ENCODE measurements at places on chromosomes 6 and 20.

GRCh38 chr20:32789896-32790750 lies 27.9 kb downstream of the DNMT3B start:
- DNase-seq, result peak; percentile 89

GRCh38 chr6:113908801-113909200 lies 51.7 kb downstream of the MARCKS start:
- DNase-seq, result no peak

GRCh38 chr6:30002871-30003270 lies 58.2 kb upstream of the POLR1H start:
- DNase-seq, result no peak

GRCh38 chr6:48818052-48818412 lies 645.0 kb downstream of the MMUT start:
- DNase-seq, result no peak

- DNase-seq, result peak; percentile 70
Observed at GRCh38 chr6:66926060-66926459, 1219.0 kb upstream of the EYS start.

DNA sequence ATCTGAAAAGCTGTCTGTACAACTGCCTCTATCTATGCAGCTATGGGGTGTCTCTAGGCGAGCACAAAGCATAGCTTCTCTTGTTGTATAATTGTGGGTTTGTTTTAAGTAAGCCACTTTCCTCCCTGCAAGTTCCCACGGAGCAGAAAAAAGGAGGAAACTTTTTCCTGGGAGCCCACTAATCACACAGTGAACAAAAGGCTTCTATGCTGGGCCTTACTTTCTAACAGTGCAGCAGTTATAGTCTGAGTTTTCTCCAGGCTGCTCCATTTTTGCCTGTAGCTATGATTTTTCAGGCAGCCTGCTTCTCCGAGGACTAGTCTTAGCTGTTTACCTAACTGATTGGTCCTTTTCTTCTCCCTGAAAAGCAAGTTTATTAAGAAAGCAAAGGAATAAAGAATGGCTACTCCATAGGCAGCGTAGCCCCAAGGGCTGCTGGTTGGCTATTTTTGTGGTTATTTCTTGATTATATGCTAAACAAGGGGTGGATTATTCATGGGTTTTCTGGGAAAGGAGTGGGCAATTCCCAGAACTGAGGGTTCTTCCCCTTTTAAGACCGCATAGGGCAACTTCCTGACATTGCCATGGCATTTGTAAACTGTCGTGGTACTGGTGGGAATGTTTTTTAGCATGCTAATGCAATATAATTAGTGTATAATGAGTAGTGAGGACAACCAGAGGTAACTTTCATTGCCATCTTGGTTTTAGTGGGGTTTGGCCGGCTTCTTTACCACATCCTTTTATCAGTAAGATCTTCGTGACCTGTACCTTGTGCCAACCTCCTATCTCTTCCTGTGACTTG lies 84.3 kb downstream of the OPRM1 start:
- DNase-seq, result no peak

Data from HT-29 (cell line).